Activated CD4-positive, CD25-positive, alpha-beta regulatory T cell treated with anti-CD3 and anti-CD28 coated beads, Interleukin-2, amount 50 U/mL, for 16 hours (primary cell): ENCODE measurements at places on chromosomes 12 and 14.

DNA sequence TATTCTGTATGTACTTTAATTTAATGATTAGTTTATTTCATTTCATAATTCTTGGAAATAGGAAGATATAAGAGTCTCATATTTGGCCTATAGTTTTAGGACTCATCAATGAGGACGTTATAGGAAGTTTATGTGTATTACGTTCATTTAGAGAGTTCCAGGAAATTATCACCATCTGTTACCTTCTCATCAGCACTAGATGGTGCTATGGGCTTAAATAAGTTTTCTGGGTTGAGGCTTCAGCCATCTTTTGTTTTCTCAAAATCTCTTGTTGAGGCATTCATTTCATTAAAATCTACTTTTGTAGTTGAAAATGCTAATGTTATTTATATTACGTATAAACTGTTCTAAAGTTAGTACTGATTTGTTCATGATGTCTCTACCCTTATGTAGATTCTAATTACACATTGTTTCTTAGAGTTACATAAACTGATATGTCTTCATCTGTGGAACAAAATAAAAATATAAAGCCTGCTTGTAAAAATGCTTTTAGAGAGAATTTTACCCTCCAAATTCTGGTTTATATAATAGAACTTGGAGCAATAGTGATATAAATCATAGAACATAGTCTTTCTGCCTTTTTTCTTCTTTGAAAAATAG, 89.2 kb downstream of the CFAP54 start:
- no peak for DNase-seq

GRCh38 chr12:115983226-115983798, 294.2 kb downstream of the MED13L start:
- DNase-seq = no peak

- DNase-seq = no peak
Observed at GRCh38 chr14:53793790-53794505, 162.7 kb downstream of the BMP4 start.

GRCh38 chr12:77847060-77847541, 16.4 kb downstream of the NAV3 start:
- no peak for DNase-seq

DNA sequence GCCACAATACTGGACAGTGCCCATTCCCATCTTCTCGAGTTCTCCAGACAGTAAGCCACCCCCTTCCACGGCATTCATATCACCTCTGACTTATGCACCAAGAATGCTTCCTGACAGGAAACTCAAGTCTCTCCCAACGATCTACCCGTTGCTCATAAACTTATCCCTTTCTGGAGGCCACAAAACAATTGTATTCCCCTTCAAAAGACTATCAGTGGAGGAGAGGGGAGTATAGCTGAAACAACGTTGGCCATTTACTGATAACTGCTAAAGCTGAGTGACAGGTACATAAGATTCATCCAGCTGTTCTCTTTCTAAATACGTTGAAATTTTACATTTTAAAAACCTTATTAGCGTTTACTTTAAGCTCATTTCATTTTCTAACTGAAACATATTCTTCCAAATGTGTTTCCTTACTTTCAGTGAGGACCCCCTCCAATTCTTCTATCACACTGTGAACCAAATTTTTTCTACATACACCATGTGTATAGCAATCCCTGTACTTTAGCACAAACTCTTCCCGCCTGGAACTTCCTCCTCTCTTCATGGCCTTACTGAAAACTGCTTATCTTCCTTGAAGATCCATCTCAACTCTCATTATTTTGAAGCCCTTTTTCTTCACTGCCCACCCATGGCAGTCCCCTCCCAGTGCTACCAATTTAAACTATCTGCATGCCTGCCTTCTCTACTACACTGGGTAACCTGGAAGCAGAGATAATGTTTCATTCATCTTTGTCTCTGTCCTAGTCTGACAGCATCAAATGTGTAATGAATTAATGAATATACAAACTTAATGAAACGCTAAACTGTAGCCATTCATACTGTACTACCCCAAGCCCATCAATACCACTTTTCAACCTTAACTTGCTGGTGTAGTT, 28.8 kb downstream of the ATXN2 start:
- no peak for DNase-seq

- no peak for DNase-seq
Observed at GRCh38 chr14:61145903-61146481, 135.1 kb downstream of the TMEM30B start.

- no peak for DNase-seq
Observed at GRCh38 chr12:78229591-78230101, 399.0 kb downstream of the NAV3 start.

- DNase-seq = no peak
Observed at GRCh38 chr12:71581206-71581605, 82.4 kb downstream of the ZFC3H1 start.

- DNase-seq = no peak
Observed at GRCh38 chr12:124603100-124603541, 35.7 kb upstream of the NCOR2 start.

GRCh38 chr12:109687250-109687649, 26.4 kb upstream of the FAM222A start:
- no peak for DNase-seq

- no peak for DNase-seq
Observed at GRCh38 chr14:64620910-64621309, 71.1 kb downstream of the PPP1R36 start.

- DNase-seq = no peak
Observed at GRCh38 chr14:32827514-32827913, 111.2 kb upstream of the NPAS3 start.

DNA sequence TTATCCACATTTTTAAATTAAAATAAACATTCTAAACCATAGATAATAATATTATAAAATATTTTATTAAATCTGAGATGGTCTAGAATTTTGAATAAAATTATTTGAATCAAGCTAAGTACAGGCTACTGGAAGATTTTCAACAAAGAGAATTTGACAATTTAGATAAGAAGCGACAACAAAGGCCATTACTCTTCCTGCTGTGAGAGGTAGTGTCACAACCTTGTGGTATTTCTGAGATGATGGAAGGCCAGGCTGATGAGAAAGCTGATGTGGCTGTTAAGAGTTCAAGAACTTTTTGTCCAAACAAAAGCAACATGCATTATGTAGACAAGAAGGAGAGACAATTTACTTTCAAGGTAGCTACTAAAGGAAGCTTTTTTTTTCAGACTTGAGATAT, 43.7 kb upstream of the CNTN1 start:
- DNase-seq = no peak

DNA sequence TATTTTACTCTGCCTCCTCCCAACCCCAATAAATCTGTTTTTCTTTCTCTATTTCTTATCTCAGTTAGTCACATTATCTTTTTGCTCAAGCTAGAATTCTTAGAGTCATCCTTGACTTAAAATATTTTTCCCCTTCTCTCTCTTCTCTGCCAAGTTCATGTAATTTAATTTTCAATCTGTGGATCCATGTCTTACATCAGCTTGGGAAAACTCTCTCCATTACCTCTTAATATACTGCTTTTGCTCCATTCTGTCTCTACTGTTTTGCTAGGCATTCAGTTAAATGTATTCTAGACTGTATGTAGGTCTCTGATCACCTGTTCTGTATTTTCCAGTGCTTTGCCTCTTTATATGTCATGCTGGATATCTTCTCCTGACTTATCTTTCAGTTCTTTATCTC, 51.0 kb upstream of the NR1H4 start:
- no peak for DNase-seq

GRCh38 chr14:74634481-74634880, 22.4 kb upstream of the LTBP2 start:
- no peak for DNase-seq

- DNase-seq = no peak
Observed at GRCh38 chr14:73237786-73238423, 599 bp downstream of the PAPLN start.

DNA sequence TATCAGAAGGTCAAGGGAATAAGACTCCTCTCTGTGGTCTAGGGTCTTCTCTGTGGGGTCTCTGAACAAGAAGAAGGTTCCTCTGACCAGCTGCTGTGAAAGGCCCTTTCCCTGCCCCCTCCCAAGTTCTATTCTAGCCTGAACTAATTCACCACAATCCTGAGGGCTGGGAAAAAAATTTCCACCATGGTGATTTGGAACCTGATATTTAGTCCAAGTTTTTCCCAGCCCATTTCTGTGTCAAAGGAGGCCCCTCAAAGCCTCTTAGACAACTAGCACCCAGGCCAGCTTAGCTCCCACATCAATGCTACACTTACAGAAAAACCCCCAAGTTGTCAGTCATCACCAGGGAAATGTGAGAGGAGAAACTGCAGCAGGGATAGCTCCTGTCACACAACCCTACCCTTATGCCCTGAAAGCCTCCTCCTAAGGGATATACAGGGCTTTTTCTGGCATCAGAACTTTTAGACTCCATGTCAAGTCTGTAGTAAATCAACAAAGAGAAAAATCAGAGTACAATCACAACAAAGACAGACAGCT, 4.5 kb downstream of the FMNL3 start:
- no peak for DNase-seq

- no peak for DNase-seq
Observed at GRCh38 chr12:57841445-57841844, 5.1 kb downstream of the CTDSP2 start.

GRCh38 chr14:85003805-85004204, 526.1 kb upstream of the FLRT2 start:
- DNase-seq = no peak

DNA sequence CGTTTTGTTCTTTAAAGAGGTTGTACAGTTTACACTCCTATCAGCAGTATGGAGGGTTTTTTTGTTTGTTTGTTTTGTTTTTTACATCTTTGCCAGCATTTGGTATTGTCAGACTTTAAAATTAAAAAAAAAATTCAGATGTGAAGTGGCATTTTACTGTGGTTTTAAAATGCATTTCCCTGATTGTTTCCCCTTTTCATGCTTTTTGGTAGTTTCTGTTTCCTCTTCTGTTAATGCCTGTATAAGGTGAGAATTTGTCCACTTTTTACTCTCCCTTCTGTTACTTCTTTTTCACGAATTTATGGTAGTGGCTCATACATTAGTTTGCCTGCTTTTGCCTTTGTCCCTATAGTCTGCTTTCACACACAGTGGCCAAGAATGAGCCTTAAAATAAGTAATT, 36.6 kb downstream of the MNAT1 start:
- no peak for DNase-seq

DNA sequence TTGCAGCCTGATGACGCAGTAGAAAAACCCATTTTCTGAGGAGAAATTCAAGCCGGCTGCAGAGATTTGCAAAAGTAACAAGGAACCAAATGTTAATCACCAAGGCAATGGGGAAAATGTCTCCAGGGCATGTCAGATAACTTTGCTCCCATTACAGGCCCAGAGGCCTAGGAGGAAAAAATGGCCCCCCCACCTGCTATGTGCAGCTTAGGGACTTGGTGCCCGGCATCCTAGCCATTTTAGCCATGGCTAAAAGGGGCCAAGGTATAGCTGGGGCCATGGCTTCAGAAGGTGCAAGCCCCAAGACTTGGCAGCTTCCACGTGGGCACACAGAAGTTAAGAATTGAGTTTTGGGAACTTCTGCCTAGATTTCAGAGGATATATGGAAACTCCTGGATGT, 351.9 kb downstream of the RGS6 start:
- no peak for DNase-seq

GRCh38 chr12:128726886-128727285, 96.9 kb downstream of the SLC15A4 start:
- no peak for DNase-seq

DNA sequence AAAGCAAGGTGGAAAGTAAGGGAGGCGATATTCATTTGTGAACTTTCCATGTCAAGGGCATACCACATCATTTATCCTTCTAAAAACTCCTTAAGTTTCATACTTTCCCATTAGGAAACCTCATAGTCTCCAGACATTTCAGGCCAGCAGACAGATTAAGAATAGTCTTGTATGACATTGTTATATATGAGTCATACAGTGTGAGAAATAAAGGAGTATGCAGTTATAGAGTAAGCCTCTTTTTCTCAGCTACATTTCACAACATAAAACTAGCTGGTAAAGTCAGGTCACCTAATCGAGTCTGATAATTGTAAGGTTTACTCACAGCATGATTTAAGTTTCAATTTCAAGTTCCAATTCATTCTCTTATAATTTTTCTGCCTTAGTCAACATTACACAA, 164.3 kb downstream of the GRIP1 start:
- DNase-seq = no peak

- DNase-seq = no peak
Observed at GRCh38 chr12:43638806-43639205, 86.8 kb upstream of the ADAMTS20 start.

- DNase-seq = no peak
Observed at GRCh38 chr14:89920056-89920455, 34.5 kb downstream of the EFCAB11 start.

DNA sequence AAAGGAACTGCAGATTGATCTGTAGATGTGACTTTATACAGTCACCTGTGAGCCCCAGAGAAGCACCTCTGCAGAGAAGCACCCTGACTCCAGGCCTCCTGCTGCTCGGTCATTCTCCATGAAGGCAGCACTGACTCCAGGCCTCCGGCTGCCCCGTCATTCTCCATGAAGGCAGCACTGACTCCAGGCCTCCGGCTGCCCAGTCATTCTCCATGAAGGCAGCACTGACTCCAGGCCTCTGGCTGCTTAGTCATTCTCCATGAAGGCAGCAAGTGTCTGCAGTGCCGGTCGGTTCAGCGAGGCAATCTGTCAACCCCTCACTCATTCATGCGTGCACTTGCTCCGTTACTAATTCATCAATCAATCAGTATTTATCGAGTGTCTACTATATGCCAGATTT, 160.3 kb downstream of the PIWIL1 start:
- no peak for DNase-seq

- DNase-seq = no peak
Observed at GRCh38 chr12:74490390-74491064, 47.1 kb upstream of the ATXN7L3B start.

DNA sequence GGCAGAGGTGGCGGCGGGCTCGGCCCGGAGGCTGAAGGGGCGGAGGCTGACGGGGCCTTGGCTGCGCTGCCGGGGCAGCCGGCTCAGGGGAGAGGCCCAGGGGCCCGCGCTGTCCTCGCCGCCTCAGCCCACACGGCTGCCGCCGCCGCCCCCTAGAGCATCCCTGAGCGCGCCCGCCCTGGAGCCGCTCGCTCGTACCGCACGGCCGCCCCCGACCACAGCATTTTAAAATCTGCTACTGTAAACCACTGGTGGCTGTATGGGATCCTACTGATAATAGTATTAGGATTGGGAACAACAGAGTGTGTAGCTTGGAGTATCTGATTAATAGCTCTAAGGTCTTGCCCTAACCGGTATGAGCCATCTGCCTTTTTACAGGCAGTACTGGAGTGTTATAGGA, 22.2 kb upstream of the EDDM3A start:
- no peak for DNase-seq

DNA sequence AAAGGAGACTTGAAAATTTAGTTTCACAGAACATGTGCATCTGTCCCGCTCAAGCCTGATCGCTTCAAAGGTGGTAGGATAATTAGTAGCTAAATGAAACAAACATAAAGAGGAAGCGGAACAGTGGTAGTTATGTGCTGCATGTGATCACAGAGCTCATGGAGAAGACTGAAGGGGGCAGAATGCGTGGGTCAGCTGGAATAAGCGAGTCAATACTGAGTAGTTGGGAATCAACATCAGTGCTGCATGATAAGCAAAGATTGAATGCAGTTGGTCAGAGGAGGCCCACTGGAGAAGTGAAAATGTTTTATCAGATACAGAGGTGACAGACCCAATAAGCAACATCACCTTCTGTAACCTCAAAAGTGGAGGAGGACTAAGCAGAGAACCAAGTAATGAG, 95.1 kb upstream of the RFX4 start:
- DNase-seq = no peak
